ENCODE measurements at places on chromosomes 5 and 9.

DNA sequence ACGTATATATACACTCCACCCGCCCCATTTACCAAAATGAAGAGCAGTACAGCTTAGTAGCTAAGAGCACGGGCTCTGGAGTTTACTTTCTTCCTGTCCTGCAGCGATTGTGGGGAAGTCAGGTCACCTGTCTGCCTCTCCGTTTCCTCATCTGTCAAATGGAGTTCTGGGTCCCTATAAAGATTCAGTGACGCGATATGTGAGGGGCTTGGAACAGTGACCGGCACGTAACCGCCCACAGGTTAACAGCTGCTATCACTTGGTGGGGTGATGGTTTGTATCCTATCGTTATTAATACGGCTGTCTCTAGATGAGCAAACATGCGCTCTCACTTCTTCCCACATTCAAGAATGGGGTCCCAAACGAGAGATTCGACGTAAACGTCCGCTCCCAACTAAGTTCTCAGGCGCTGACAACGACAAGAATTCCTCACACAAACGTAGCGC, 426 bp downstream of the FAM114A2 start:
- DNase-seq: peak; percentile 1

GRCh38 chr9:111871499-111871855, 25.1 kb upstream of the UGCG start:
- DNase-seq: no peak

DNA sequence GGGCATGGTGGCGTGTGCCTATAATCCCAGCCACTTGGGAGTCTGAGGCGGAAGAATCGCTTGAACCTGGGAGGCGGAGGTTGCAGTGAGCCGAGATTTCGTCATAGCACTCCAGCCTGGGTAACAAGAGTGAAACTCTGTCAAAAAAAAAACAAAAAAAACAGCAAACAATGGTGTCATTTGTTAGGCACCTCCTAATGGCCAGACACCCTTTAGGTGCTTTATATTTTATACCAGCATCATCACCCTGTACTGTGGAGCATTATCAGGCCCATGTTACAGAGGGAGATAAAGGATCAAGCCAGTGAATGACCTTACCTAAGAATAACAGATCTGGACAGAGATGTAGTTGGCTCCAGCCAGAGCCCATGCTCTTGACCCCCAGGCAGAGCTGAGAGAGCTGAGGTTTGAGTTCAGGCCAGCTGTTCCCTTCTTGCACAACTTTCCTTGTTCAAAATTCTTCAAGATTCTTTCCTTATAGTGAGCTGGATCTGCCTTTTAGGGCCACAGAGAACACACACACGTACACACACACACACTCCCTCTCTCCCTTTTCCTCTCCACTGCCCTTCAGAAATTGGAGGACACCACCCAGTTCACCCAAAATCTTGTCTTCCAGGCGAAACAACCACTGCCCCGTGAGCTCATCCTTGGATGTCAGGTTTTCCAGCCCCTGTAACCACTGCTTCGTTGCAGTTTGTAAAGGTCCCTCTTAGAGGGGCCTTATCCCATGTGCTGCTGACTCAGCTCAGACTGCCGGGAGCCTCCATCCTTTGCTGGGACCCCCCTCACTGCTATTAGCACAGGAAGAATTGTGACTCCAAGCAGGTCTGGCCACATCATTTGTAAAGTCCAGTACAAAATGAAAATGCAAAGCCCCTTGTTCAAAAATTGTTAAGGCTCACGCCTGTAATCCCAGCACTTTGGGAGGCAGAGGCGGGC, 10.4 kb upstream of the PTGES start:
- no peak for DNase-seq

DNA sequence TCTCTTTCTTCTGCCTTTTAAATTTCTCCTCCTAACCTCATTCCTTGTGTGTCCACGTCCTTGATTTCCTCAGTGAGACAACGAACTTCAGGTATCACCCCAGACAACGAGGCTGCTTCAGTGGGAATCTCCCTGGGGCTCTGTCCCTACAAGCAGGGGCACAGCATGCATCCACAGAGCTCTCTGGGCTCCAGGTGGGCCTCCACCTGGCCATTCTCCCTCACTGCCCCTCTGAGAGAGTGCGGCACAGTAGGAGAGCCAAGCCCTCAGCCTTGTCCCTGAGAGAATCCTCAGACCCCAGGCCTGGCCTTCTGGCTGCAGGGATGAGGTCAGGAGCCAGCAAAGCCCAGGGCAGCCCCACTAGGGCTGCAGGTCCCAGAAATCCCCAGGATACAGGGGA, 105.3 kb downstream of the LHFPL2 start:
- no peak for DNase-seq

- DNase-seq: no peak
These were observed 46.8 kb upstream of the OTULINL start for GRCh38 chr5:14534773-14535172.

GRCh38 chr9:125330587-125330986, 69.0 kb downstream of the GAPVD1 start:
- DNase-seq: no peak

DNA sequence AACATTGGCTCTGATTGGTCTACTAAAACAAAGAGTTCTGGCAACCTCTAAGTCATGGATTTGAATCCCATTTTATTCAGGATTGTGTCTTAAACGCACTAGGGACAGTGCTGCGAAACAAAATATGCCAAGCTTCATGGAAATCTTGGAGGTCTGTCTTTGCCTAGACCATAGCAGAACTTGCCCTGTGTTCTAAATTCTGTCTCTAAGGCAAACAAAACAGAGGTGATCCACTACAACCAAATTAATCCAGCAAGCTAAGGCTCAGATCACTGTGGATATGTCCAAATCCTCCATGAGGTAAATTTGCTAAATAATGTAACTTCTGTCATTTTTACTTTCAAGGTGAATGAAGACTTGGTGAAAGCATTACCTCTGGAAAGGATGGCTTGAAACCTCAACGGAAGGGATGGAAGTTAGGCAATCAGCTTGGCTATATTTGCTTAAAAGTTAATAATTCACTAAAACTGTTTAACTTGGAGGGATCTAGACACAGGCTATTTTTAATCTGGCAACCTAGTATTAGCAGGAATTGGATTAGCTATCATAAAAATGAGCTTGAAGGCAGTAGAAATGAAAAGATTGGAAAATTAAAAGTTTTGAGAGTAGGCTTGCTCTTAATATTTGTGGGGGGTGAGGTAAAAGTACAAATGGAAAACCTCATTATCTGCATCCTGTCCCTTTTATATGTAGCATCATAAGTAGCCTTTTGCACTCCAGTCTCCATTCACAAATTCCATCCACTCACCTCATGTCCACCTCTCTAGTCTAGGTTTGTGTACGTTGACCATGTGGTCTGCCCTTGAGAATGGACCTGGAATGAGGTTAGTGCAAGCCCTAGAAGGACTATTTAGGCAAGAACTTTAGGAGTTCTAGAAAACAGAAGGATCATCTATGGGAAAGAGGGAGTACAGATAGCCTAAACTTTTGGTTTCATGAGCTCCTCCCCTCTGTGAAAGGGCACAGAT, 176.2 kb downstream of the SMC2 start:
- DNase-seq: no peak

All from stimulated activated CD4-positive, alpha-beta T cell treated with anti-CD3 and anti-CD28 coated beads, Interleukin-15, amount 100 ng/mL, for 1 hour (primary cell).